ENCODE measurements at places on chromosomes 11 and 22. TPM values are rescaled to one million over a fixed set of nuclear protein-coding genes. Genes with fewer than 3 reads are reported as not detected.

GRCh38 chr11:64120951-64121569 is 44.9 kb downstream of the MACROD1 start:
- peak; percentile 63 for DNase-seq

DNA sequence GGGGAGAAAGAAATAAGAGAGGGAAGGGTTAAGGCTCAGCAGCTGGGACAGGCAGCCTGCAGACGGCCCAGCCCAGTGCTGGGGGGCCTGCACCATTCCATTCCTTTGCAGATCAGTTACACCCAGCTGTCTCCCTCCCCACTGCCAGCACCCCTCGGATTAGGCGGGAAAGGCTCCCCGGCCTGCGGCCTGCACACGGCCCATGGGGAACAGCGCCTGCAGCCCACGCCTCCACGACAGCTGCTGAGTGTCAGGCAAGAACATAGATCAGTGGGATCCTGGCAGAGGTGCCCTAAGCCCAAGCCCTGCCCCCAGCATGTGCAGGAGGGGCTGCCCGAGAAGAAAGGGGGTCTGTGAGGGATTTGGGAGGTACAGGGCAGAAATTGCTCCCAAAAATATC is 65.8 kb upstream of the MYOD1 start:
- peak; percentile 99 for DNase-seq

The NRXN2 gene
- total RNA-seq: 50.4 TPM

The ROM1 gene
- 8.9 TPM for total RNA-seq

GRCh38 chr11:122154994-122155393 is 39.0 kb upstream of the BLID start:
- DNase-seq: no peak

DNA sequence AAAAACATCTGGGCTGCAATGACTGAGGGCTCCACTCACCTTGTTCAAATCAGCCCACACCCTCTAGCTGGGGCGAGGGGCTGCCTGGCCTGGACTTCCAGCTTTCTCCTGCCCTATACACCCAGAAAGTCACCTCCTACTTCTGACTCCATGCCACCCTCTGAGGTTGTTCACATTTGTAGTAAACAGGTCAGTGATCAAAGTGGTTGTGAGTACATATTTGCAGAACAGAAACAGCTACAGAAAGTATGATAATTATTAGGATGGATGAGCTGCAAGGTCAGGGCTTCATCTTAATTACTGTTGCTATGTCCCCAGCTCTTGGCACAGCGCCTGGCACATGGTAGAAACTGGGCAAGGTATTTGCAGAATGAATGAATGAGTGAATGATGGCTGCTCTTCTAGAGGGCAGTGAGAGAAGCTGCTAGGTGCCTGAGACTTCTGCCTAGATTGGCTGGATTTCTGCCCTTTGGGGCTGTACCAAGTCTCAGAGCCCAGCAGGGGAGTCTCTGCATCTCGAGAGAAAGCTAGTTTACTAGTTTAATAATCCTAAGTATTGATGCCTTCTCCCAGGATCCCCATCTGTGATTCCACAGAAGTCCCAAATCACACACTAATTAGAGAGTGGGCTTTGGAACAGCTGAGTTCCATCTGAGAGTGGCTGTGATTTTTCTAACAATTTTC is 36.0 kb downstream of the SYT13 start:
- no peak for DNase-seq

GRCh38 chr11:13316528-13316961 is 39.0 kb downstream of the BMAL1 start:
- peak; percentile 83 for DNase-seq

The OR52I1 gene
- not detected for total RNA-seq

DNA sequence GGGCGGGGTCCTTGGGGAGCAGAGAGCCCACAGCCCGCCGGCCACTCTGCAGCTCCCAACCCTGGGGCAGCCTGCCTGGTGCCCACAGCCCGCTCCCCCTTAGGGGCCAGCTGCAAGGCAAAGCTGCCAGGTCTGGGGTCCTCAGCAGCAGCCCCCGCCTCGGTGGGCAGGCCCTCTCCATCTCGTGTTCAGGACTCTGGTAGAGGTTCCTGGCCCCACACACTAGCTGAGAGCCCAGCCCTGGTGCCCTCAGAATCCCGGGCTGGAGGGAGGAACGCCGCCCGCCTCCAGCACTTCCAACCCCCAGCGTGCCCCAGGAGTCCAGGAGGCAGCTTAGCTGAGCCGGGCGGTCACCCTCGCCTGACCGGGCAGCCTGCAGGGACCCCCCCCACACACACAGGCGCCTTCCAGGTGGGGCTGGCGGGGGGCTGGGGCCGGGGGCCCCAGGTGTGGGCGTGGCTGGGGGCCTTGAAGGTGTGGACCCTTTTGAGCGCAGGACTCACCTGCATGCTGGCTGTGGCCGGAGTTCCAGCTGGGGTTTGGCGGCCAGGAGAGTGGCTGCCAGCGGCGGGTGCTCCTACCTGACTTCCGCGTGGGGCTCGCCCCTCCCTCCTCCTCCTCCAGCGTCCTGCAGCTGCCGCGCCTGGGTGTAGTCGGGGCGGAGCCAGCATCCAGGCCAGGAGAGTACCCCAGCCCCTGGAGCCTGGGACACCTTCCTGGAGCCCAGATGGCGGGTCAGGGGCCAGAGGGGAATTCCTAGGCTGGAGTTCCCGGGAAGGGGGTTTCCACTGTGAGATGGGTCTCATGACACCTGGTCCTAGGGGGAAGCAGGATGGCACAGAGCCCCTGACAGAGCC is at the start of gene ANO9:
ANO9 (minus strand) TSS at position 594 of the 857 bp plus-strand sequence; CDS start at position 509, 85 bp downstream.
- no peak for DNase-seq

DNA sequence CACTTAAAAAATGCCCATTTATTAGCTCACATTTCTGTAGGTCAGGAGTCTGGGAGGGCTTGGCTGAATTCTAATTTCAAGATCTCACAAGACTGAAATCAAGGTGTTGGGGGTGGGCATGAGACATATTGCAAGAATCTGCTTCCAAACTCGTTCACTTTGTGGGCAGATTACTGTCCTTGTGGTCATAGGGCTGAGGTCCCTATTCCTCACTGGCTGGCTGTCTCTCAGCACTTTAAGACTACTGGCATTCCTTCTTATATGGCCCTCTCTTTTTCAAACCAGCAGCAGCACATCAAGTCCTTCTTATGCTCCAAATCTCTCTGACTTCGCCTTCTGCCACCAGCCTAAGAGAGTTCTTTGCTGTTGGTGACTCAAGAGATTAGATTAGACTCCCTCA is 27.8 kb upstream of the MYOD1 start:
- DNase-seq: no peak

The PNPLA5 gene
- 0.45 TPM for total RNA-seq

The USP2 gene
- 1.7 TPM for total RNA-seq

GRCh38 chr11:71996517-71996916 is 2.2 kb upstream of the IL18BP start:
- no peak for DNase-seq

The HTR3A gene
- not detected for total RNA-seq

GRCh38 chr11:105229761-105230160 is 90.2 kb upstream of the CARD18 start:
- DNase-seq: no peak

The UBQLNL gene
- 0.06 TPM for total RNA-seq

GRCh38 chr11:74494916-74495315 is 1.4 kb upstream of the LIPT2 start:
- DNase-seq: no peak

GRCh38 chr22:29528144-29528543 is 25.4 kb downstream of the THOC5 start:
- DNase-seq: no peak

DNA sequence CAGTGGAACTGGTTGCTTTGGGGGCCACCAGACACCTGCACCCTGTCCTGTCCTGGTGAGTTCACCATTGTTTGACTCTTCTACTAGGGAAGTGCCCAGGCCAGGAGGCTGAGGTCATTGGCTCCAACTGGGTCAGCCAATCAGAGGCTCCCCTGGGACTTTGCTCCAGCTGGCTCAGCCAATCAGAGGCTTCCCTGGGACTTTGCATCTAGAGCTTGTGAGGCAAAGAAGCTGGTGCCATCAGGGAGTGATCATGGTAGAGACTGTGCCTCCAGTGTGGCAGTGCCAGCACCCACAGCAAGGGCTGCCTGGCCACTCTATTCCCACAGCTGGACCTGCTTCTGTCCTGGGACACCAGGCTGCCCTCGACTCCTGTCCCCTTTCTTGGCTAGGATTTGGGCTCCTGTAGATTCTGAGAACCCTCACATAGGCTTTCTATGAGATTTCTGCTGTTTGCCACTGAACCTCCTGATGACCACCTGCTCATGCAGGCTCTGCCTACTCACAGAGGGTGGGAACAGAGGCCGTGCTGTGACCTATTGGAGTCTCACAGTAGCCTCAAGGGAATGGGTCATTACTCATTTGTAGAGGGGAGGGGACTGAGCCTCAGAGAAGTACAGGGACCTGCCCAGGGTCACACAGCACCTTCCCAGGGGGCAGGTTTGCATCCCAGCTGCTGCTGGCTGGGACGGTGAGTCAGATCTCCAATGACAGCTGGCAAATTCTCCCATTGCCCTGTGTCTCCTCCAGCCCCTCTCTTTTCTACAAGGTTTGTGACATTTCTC is 59.2 kb upstream of the SHISAL1 start:
- peak; percentile 76 for DNase-seq

The IFTAP gene
- 17.6 TPM for total RNA-seq

The BLID gene
- 8.0 TPM for total RNA-seq

- peak; percentile 5 for DNase-seq
Observed at GRCh38 chr11:15327786-15328231, 213.1 kb downstream of the INSC start.

- DNase-seq: peak; percentile 34
Observed at GRCh38 chr11:34468209-34468841, 29.6 kb downstream of the CAT start.

GRCh38 chr11:17719028-17719937 is at the start of gene MYOD1:
Gene MYOD1, plus strand, starts transcription at chr11:17719571. Its CDS starts 212 bp downstream, at chr11:17719783.
- DNase-seq: peak; percentile 97

GRCh38 chr11:86805873-86806310 is 5.5 kb downstream of the PRSS23 start:
- DNase-seq: peak; percentile 33

DNA sequence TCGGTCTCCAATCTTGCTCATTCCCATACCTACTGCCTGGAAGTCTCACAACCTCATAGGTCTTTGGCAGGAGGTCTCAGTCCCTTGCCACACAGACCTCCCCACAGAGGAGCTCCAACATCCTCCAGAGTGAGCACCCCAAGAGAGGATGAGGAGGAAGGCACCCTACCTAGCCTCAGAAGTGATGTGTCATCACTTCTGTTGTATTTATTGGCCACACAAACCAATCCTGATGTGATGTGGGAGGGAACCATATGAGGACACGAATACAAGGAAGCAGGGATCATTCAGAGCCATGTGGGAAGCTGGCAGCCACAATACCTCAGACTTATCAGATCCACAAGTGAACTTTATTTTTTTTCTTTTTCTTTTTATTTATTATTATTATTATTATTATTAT is 9.0 kb upstream of the UPK2 start:
- no peak for DNase-seq

GRCh38 chr11:123083623-123084029 is 21.7 kb upstream of the HSPA8 start:
- peak; percentile 98 for DNase-seq

DNA sequence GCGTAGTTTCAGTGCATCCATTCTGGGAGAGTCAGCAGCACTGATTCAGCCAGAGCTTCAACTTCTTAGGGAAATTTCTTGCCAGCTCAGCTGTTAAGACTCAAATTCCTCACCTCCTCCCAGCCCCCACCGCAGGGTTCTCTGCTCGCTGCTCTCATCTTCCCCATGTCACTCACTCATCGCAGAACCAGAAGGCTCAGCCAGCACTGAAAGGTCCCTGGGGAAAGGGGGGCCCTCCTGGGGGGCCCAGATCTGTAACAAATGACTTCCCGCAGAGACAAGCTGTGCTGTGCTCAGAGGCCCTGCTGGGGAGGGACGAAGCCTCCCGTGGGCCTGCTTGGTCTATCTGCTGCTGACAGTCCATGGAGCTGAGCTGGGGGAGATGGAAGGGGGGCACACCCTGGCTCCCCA is 220.6 kb downstream of the NTM start:
- DNase-seq: no peak

DNA sequence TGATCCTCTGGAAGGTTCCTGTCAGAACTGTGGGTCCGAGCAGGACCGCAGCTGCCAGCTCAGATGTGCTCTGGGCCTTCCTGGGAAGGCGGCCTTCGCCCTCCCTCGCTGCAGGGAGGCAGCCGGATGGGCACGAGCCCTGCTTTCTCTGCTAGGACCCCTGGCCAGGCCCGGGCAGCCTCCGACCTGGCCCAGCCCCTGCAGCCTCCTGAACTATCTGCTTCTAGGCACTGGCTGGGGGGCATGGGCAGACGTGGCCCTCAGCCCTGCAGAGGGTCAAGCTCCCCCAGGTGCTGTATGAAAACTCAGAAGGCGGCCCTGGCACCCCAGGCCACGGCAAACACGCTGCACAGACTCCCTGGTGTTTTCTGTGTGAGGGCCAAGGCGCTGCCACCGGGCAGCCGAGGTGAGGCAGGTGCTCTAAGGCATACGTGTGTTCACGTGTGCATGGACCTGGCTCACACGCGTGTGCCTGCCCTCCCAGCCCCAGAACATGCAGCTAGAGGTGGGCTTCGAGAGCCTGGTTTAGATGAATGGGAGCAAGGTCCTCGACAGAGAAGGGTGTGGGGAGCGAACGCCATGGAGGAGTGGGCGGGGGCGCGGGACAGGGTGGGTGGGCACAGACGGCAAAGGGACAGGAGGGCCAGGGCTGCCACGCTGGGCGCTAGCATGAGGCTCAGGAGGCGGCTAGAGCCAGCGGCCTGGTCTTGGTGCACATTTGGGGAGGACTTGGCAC is 4.3 kb downstream of the LRFN4 start:
- no peak for DNase-seq

- no peak for DNase-seq
Observed at GRCh38 chr22:40182231-40182835, 4.6 kb downstream of the TNRC6B start.

- no peak for DNase-seq
Observed at GRCh38 chr11:76656571-76657081, 13.9 kb downstream of the LRRC32 start.

The DENND6B gene
- total RNA-seq: 2.8 TPM

The NXPE1 gene
- total RNA-seq: not detected

GRCh38 chr11:2261436-2262230 is 8.8 kb downstream of the ASCL2 start:
- DNase-seq: no peak

The SEPTIN5 gene
- total RNA-seq: 44.8 TPM

DNA sequence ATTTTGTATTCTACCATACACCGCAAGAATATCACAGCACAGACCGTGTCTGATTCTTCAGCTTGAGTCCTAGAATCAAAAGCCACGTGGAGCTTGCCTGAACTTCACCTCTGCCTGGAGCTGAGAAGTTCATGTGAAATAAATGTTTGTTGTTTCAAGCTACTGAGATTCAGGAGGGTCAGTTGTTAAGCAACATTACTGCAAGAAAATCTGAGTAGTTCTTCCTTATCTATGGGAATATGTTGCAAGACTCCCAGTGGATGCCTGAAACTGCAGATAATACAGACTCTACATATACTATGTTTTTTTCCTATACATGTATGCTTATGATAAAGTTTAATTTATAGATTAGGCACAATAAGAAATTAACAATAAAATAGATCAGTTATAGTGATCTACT is 995.3 kb downstream of the TBC1D22A start:
- no peak for DNase-seq

The MUC2 gene
- total RNA-seq: not detected

The IGLL5 gene
- not detected for total RNA-seq
